ENCODE measurements at places on chromosomes 6 and 20.
A peak's percentile ranks its signal among the peaks of the same experiment; 100 is the strongest.

DNA sequence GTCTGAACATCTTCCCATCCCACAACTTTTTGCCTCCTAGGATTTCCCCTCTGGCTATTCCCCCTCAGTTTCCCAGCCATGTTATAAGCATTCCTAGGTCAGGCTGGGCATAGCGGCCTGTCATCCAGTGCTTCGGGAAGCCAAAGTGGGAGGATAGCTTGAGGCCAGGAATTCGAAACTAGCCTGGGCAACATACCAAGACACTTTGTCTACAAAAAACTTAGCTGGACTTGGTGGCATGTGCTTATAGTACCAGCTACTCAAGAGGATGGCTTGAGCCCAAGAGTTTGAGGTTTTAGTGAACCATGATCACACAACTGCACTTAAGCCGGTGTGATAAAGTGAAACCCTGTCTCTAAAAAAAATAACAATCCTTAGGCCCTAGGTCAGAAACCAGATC is 447.4 kb downstream of the KIF16B start:
- no peak for DNase-seq

DNA sequence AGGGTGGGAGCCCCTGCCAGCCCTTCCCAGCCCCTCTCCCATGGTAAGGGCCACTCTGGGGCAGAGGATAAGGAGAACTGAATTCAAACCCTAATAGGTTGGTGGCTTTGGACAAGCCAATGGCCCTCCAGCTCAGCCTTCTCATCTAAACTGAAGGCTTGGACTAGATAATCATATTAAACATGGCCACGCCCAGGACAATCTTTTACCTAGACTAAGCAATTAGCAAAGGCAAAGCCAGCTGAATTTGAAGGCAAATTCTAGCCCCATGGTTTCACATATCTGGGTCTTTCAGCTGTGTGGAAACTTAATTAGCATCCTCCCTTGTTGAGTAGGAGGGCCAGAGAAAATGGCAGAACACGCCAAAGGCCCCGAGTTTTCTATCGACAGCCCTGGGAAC is 10.7 kb downstream of the SLC22A23 start:
- DNase-seq = no peak

DNA sequence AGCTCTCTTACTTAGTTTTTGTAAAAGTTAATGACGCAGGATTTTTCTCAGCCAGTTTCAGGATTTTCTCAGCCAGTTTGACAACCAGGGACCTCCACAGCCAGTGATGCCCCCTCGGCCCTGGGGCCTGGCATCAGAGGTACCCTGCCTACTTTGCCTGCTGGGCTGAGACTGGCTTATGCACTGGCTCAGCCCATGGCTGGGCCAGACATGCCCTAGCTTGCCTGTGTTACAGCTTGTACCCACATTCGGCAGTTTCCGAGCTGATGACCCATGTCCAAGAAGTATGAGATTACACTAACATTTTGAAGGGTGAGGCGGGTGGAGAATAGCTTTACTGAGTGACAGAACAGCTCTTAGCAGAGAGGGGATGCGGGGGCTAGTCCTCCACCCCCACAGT is 406.1 kb upstream of the HSF2 start:
- no peak for DNase-seq

DNA sequence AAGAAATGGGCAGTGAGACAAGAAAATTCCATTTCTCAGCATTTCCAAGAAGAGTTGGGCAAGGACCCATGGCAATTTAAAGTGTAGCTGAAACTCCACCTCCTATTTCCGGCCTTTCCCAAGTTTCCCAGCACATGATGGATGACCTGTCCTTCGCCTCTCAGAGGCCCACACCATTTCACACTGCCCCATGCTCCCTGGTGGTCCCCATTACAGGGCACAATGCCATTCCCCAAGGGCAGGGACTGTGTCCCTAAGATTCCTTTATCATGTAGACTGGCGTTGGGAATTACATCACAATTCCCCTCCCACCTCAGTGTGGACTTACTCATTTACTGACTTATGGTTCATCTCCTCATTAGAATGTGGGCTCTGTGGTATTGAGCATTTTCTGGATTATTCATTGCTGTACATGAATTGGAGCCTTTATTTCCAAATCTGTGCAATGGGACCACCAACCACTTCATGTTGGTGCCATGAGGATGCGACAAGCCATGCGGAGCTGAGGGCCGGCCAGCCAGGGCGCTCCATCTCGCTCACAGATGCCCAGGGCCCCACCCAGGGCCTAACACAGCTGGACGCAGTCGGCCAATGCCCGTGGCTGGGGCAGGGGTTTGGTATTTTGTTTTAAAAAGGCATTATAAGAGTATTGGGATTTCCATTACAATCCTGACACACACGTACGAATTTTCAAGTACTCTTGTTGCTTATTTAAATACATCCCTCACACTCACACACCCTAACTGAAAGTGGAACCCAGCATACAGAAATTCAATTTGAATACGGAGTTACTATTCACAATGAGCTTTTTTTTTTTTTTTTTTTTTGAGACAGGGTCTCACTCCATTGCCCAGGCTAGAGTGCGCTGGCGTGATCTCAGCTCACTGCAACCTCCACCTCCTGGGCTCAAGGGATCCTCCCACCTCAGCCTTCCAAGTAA is 5.4 kb downstream of the ACSS1 start:
- DNase-seq = no peak

DNA sequence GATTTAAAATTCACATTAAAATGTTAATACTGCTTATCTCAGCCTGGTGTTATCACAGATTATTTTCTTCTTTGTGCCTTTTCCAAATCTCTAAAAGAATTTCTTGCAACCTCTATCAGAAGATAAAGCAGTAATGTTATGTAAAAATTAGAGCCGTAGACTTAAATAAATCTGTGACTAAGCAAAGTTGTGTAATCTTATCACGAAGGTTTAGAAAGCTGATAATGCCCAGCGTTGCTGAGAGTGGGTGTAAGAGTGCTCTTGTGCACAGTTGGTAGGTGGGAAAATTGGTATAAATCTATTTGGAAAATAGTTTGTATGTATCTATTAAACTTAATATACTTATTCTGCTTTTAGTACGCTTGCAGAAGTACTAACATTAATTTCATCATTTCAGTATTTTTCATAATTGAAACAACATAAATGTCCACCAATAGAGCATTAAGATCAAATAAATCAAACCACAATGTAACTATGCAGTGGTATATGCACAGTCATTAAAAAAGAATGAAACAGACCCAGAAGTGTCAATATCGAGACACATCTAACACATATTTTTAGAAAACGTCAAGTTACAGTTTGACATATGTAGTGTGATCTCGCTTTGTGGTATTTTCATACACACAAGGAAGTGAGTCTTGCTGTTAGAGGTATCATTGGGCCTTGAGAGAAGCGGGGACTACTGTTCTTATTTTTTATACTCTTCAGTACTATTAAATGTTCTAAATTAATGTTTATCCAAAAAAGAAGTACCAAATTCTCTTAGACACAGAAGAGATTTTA is 54.4 kb upstream of the PBOV1 start:
- DNase-seq = no peak

GRCh38 chr6:3797231-3798054 is 45.9 kb upstream of the PXDC1 start:
- DNase-seq = peak; percentile 84

DNA sequence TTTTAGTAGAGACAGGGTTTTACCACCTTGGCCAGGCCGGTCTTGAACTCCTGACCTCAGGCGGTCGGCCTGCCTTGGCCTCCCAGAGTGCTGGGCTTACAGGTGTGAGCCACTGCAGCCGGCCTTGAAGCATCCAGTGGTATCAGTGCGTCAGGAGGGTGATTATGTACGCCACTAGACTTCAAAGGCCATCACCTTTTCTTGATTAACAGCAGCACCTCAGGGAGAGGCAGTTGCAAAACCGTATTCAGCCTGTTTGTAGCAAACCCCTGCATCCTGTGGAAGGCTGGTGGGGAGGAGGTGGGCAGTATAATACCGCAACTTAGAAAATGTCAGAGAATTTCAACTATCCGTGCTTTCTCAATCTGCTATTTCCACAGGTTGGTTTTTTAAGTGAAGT is 27.3 kb upstream of the SHLD1 start:
- no peak for DNase-seq

DNA sequence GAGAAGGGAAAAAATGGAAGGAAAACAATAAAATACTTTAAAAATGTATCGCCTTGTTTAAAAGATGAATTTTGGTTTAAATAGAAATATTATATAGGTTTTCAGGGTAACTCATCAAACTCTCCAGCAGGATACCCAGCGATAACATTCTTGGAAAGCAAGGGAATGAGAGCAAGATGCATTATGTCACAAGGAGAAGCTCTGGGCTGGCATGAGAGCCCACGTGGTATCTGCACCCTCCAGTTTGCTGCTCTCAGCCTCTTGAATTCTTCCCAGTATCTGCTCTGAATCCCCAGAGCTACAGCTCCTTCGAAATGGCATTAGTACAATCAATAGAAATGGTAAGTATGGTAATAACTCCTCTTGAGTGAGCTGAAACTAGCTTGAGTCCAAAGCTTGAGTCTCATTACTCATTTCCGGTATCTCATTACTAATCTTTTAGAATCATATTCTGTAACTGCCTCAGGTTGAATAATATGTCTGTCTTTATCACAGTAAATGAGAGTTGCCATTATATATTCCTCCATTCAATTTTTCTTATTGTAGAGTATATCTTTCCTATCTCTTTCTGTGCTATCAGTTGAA is 4.9 kb upstream of the TMEM242 start:
- DNase-seq = no peak

- no peak for DNase-seq
These were observed 261.4 kb upstream of the PRDM1 start for GRCh38 chr6:105824732-105825131.

- DNase-seq = no peak
These were observed 71.5 kb downstream of the ZFAND3 start for GRCh38 chr6:37891072-37891471.

DNA sequence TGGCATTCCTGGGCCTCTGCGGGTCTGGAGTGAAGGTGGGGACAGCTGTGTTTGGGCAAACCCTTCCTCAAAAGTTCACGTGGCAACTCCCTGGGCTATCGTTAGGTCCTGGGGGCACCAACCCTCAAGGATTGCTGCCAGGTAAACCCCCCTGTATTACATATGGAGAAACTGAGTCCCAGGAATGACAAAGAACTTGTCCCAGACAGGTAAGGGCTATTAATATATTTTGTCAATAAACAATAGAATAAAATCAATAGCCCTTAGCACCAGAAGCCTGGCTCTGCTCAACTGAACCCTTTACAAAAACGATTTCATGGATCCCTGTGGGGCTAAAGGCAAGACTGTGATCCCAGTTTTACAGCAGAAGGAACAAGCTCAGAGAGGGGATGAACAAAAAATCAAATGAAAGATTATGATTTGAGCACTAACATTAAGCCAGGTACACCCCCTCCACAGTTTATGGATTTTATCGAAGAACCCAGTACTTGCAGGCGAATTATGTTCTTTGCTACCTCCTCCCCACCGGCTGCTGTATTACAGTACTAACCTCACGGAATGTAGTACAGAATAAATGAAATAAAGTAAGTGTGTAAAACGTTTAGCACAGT is 2.7 kb downstream of the ID1 start:
- no peak for DNase-seq

DNA sequence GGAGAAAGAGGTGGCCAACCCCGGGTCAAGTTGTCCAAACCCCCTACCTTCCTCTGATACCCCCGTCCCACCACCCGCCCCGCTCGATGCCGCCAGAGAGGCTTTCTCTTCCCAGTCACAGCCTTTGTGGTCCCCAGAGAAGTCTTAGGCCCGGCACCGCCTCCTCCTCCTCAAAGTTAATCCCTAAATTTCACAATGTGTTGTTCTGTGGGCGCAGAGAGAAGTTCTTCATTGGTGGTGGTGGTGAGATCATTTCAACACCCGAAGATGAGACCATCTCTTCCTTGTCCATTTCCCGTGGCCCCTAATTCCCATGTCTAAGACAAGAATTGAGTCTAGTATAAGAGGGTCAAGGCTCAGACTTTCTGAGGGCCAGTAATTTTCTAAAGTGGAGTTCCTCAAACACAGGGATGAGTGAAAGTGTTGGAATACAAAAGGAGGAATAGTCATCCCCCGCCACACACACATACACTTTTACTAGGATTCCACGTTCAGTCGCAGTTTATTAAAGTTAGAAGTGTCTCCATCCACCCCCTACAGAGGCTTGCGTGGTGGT is 10.4 kb downstream of the TRIM31 start:
- peak; percentile 39 for DNase-seq

DNA sequence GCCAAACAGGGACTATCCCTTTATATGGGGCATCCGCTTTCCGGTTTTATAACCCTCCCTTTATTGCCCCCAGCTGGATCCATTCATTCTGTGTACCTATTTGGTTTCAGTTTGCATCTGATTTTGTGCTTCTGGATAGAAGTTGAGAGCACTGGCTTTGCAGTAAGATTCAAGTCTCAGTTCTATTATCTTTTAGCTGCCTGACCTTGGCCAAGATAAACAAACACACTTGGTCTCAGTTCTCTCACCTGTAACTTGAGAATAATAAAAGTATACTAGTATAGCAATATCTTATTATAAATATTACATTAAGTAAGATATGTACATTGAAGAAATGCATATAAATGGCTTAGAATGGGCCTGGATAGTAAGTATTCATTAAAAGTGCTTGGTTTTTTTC is 182.4 kb upstream of the TSHZ2 start:
- no peak for DNase-seq

GRCh38 chr20:22904386-22904785 is 130.7 kb upstream of the SSTR4 start:
- peak; percentile 86 for DNase-seq

- DNase-seq = no peak
These were observed 263.0 kb upstream of the PLCB4 start for GRCh38 chr20:8805737-8806442.

DNA sequence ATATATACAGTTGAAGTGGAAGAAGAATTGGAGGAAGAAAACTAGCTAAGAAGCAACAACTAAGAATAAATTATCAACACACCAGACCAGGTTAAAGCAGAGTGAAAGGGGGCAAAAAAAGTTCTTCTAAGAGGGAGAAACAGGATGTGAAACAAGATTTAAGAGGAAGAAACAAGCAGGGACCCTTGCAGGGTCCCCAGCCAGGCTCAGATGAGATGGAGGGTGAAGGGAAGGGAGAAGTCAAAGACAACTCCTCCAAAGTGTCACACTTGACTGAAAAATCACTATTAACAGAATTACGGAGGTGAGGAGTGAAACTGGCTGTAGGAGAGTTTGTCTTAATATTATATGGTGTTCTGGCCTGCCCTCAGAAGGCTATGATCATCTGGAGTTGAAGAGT is 65.4 kb downstream of the MTFR2 start:
- DNase-seq = no peak

All from fibroblast of skin of left quadriceps (primary cell).